HFFc6 (cell line): ENCODE measurements at places on chromosomes 7 and 10.

GRCh38 chr7:143909863-143910262, 7.9 kb upstream of the TCAF1 start:
- H3K27ac ChIP-seq = no peak overlapping the region
- H3K27me3 ChIP-seq = no peaks in the 10 kb centered on the region; the same call in 1 of the 2 replicates
- H3K4me1 ChIP-seq = peaks cover 21% of the 10 kb centered on the region
- no peak overlapping the region for H3K4me3 ChIP-seq

GRCh38 chr10:75773813-75774782, 342.7 kb downstream of the LRMDA start:
- DNase-seq = no peak
- H3K4me1 ChIP-seq = peaks cover 30% of the 10 kb centered on the region
- no peak overlapping the region for H3K27ac ChIP-seq

DNA sequence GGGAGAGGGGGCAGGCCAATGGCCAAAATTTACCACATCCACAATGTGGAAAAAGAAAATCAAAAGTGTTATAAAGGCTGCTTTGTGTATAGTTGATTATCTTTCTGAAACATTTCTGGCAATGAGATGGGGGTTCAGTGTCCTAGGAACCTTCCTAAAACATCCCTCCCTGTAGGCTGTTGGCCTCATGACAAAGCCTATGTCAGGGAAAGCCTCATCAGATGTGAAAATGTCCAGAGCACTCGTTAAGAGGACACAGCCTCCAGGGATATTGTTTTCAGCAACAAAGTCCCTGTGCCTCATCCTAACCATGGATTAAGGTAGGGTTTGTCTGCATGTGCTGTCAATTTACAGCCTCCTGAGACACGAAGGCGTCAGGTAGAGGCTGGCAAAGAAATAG, 17.0 kb downstream of the SUN3 start:
- peaks cover 18% of the 10 kb centered on the region; the same call in 1 of the 2 replicates for H3K4me1 ChIP-seq
- H3K4me3 ChIP-seq = no peak overlapping the region
- no peaks in the 10 kb centered on the region for H3K36me3 ChIP-seq

- H3K27me3 ChIP-seq = peaks cover 11% of the 10 kb centered on the region; the same call in 1 of the 2 replicates
- H3K4me1 ChIP-seq = no peaks in the 10 kb centered on the region
- no peak for DNase-seq
- H3K27ac ChIP-seq = no peak overlapping the region
These were observed 216.6 kb upstream of the YAE1 start for GRCh38 chr7:39349452-39350123.

- no peak overlapping the region for H3K4me3 ChIP-seq
- no peaks in the 10 kb centered on the region for H3K27me3 ChIP-seq
- H3K27ac ChIP-seq = no peak overlapping the region
- no peak for DNase-seq
These were observed 186.8 kb downstream of the HGF start for GRCh38 chr7:81583090-81583489.

DNA sequence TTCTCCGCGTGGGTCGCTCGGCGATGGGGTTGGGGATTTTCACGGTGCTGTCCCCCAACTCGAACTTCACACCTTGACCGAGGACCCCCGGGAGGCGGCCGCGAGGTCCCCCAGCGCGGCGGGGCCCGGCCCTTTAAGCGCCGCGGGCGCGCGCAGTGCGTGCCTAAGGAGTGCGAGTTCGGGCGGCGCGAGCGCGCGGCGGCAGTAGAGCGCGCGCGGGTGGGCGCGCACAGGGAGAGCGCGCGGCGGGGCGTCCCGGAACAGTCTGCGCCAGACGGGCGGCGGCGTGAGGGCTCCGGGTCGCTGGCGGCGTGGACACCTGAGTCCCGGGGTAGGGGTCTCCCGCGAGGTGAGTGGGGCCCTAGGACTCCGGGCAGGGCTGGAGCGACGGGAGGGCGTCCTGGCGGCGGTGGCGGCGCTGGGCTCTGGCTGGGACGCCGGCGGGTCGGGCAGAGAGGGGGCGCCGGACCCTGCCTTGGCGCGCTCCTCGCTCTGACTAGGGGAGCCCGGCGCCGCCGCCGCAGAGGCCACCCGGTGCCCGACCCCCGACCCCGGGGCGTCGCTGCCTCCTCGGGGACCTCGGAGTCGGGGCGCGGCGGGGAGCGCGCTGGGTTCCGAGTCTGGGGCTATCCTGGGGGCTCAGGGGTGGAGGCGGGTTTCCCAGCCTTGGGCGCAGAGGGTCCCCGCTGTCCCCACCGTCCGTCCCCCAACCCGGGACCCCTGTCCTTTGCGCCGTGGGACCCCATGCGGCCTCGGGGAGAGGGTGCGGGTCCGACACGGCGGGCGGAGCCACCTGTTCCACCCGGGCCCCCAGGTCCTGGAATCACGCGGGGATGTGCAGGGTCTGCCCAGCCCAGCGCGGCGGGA, at the start of gene PROSER2:
PROSER2 (plus strand) TSS at position 235 of the 867 bp plus-strand sequence. CDS start 28,722 bp downstream, outside the sequence.
- no peak within 1 kb of the TSS for H3K27ac ChIP-seq
- peak within 1 kb of the TSS; percentile 83 for H3K4me3 ChIP-seq
- H3K4me1 ChIP-seq = peaks cover 30% of the 10 kb centered on the region
- 0 out of 2 replicates have a peak, but pooled peaks cover 5% of the 10 kb centered on the region for H3K36me3 ChIP-seq

DNA sequence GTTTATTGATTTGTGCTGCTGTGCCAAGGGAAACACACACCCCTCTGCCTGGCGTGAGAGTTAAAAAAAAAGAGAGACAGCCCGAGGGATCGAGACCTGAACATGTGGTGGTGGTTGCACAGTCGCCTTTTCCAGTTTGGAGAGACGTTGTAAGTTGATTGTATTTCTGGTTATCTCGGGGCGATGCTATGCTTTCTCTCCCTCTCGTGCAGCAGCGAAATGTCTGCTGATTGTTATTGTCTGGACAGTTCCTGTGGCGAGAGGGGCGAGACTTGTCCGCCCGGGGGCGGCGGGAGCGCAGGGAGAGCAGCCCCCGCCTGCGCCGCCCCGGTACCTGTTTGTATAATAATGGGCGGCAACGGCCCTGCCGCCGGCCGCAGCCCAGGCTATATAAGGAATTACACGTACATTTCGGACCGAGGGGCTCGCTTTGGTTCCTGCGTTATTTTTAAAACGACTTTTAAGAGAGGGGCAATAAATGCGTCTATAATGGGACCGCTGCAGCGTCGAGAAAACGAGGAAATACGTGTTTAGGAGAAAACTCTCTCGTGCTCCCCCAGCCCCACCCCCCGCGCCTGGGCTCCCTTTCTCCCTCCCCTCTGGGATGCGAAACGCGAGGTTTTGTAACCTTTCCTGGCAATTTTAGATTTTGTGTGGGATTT, 1.7 kb downstream of the ZEB1 start:
- peaks cover 1% of the 10 kb centered on the region; the same call in 1 of the 2 replicates for H3K27me3 ChIP-seq
- peak overlapping the region; percentile 89 for H3K27ac ChIP-seq
- peaks cover 12% of the 10 kb centered on the region; the same call in 1 of the 2 replicates for H3K36me3 ChIP-seq

DNA sequence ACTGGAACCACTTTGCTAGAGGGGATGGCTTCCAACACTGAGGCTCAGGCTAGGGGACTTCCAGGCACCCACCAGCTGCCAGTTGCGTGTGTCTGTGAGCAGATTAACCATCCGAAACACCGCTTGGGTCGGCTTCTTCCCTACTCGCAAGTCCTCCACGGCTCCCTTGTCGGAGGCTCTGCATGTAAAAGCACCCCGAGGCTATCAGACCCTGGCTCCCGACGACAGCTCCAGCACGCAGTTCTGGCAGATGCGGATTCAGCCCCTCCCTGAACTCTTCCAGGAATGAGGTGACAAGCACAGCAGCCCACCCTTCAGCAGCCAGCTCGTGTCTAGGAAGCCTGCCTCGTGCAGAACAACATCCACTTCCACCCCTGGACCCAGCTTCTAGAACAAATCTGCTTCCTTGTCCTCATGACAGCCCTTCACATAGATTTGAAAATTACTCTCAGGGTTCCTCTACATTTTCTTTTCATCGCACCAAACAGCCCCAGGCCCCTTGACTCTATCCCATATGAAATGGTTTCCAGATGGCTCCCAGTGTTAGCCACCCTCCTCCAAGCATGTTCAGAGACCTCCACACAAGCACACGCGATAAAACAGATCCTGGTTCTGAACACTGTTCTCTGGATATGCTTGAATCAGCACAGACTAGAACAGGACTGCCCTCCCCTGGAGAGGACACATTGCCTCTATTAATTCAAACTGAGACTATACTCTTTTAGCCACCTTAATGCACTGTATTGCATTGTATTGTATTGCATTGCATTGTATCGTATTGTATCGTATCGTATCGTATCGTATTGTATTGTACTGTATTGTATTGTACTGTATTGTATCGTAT, 44.6 kb downstream of the SLIT1 start:
- H3K27me3 ChIP-seq = peaks cover 61% of the 10 kb centered on the region
- DNase-seq = no peak
- no peaks in the 10 kb centered on the region for H3K4me1 ChIP-seq
- H3K36me3 ChIP-seq = no peaks in the 10 kb centered on the region
- no peak overlapping the region for H3K4me3 ChIP-seq
- no peak overlapping the region for H3K27ac ChIP-seq

DNA sequence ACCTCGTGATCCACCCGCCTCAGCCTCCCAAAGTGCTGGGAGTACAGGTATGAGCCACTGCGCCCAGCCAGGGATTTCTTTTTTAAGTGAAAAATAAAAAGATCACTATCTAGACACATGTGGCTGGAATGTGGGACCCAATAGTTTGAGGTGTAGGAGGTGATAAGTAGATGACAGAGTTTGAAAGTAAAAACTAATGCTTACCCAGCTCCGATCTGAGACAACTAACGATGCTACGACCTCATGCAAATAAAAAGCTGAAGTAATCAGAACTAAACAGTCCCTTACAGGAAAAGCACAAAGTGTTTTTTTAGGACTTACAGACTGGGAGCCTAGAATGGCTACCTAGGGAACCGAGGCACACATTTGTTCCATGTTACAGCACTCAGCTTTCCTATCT, 23.0 kb downstream of the PCGF6 start:
- no peaks in the 10 kb centered on the region for H3K4me1 ChIP-seq
- H3K36me3 ChIP-seq = peaks cover 8% of the 10 kb centered on the region
- DNase-seq = no peak
- no peaks in the 10 kb centered on the region; the same call in 1 of the 2 replicates for H3K27me3 ChIP-seq

- H3K36me3 ChIP-seq = no peaks in the 10 kb centered on the region
- peaks cover 16% of the 10 kb centered on the region for H3K4me1 ChIP-seq
- no peak for DNase-seq
- H3K27me3 ChIP-seq = no peaks in the 10 kb centered on the region; the same call in 1 of the 2 replicates
These were observed 90.8 kb upstream of the KLF6 start for GRCh38 chr10:3875842-3876235.

- H3K4me3 ChIP-seq = no peak overlapping the region
- no peak for DNase-seq
- no peak overlapping the region for H3K27ac ChIP-seq
- H3K36me3 ChIP-seq = no peaks in the 10 kb centered on the region
- peaks cover 10% of the 10 kb centered on the region; the same call in 1 of the 2 replicates for H3K27me3 ChIP-seq
These were observed 6.0 kb upstream of the ZDHHC4 start for GRCh38 chr7:6571160-6571779.

GRCh38 chr10:49465736-49466135, 69.8 kb upstream of the DRGX start:
- no peaks in the 10 kb centered on the region for H3K4me1 ChIP-seq
- no peak for DNase-seq
- no peak overlapping the region for H3K4me3 ChIP-seq
- H3K27me3 ChIP-seq = peaks cover 3% of the 10 kb centered on the region; the same call in 1 of the 2 replicates
- no peak overlapping the region for H3K27ac ChIP-seq

- H3K4me3 ChIP-seq = peak overlapping the region; percentile 92
- H3K27me3 ChIP-seq = peaks cover 8% of the 10 kb centered on the region
- no peaks in the 10 kb centered on the region; the same call in none of the 2 replicates for H3K36me3 ChIP-seq
- no peak for DNase-seq
- peaks cover 60% of the 10 kb centered on the region for H3K4me1 ChIP-seq
These were observed 2.0 kb downstream of the AGAP3 start for GRCh38 chr7:151088019-151088855.

DNA sequence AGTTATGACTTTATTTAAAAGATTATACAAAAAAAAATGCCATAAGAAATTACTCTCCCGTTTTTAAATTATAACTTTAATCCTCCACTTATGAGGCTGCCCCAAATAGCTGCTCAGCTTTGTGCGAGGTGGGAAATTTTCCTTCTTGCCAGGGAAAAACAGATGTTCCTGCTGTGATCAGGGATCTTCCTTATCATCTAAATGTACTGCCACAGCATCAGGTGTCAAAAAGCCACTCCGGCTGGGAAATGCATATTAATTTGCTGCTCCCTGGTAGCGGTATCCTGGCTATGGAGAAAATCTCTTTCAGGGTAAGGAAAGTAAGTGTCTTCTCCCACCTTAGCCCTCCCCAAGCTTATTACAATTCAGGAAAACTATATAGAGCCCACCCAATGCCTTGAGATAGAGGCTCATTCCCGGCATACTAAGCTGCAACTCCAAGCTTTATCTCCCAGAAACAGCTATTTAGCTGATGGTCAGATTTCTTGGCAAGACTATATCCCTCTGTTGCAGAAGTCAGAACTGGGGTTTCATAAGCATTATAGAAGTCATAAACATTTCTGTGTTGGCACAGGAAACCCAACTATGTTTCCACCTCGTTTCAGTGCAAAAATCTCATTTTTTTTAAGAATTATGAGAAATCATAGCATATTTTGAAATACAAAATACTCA, 360.4 kb downstream of the PARD3 start:
- no peak overlapping the region for H3K4me3 ChIP-seq
- DNase-seq = no peak
- no peaks in the 10 kb centered on the region for H3K36me3 ChIP-seq
- H3K27me3 ChIP-seq = no peaks in the 10 kb centered on the region
- no peak overlapping the region for H3K27ac ChIP-seq
- no peaks in the 10 kb centered on the region; the same call in 1 of the 2 replicates for H3K4me1 ChIP-seq

DNA sequence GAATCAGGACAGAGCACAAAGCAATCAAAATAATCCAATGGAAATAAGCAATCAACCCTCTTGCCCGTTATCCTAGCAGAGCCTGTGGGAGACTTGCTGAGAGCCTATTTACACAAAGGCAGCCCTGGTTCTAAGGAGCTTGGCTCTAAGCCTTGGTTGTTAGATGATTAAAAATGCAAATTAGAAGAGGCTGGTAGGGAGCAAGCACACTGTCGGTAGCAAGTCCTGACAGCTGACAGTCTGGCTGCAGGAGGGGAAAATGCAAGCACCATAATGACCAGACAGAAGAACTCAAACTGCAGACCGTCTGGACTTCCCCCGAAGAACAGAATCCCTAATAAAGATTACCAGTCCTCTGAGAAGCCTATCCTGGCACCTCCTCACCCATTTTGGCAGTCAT, 131.8 kb upstream of the CTTNBP2 start:
- no peak overlapping the region for H3K27ac ChIP-seq
- H3K27me3 ChIP-seq = peaks cover 2% of the 10 kb centered on the region; the same call in 1 of the 2 replicates
- no peaks in the 10 kb centered on the region for H3K4me1 ChIP-seq
- H3K36me3 ChIP-seq = no peaks in the 10 kb centered on the region
- no peak for DNase-seq

GRCh38 chr7:36777855-36778254, 53.6 kb upstream of the AOAH start:
- no peaks in the 10 kb centered on the region; the same call in 1 of the 2 replicates for H3K36me3 ChIP-seq
- H3K4me1 ChIP-seq = no peaks in the 10 kb centered on the region
- no peak for DNase-seq
- no peak overlapping the region for H3K27ac ChIP-seq
- no peak overlapping the region for H3K4me3 ChIP-seq
